T follicular helper cell (primary cell): ENCODE measurements at places on chromosomes 13 and 19.
A peak's percentile ranks its signal among the peaks of the same experiment; 100 is the strongest.

- DNase-seq = no peak
Measured at GRCh38 chr19:54739587-54740497, 1.5 kb downstream of the KIR2DL3 start.

- no peak for DNase-seq
Measured at GRCh38 chr13:92671821-92672220, 554.8 kb upstream of the GPC6 start.

DNA sequence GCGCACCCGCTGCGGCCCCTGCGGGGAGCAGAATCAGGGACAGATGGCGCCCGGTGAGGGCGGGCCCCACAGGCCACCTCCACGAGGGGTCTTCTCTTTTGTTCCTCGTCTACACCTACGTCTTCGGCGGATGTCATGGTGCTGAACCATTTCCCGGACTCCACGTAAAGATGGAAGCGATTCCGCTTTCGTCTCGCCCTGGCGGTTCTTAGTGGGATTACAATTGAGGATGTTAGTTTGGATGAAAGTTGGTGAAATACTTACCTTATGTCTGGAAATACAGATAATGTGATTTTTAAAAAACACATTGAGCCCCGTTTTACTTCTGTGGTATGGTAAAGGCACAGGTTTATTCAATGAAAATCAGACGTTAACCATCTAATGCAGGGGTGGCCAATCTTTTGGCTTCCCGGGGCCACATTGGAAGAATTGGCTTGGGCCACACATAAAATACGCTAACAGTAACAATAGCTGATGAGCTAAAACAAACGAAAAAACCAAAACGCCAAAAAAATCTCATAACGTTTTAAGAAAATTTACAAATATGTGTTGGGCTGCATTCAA is 1.4 kb upstream of the ZMYM5 start:
- peak; percentile 64 for DNase-seq

- DNase-seq = no peak
Measured at GRCh38 chr13:43074824-43075510, 51.6 kb downstream of the DNAJC15 start.
